ENCODE measurements at places on chromosomes 7 and 10.

DNA sequence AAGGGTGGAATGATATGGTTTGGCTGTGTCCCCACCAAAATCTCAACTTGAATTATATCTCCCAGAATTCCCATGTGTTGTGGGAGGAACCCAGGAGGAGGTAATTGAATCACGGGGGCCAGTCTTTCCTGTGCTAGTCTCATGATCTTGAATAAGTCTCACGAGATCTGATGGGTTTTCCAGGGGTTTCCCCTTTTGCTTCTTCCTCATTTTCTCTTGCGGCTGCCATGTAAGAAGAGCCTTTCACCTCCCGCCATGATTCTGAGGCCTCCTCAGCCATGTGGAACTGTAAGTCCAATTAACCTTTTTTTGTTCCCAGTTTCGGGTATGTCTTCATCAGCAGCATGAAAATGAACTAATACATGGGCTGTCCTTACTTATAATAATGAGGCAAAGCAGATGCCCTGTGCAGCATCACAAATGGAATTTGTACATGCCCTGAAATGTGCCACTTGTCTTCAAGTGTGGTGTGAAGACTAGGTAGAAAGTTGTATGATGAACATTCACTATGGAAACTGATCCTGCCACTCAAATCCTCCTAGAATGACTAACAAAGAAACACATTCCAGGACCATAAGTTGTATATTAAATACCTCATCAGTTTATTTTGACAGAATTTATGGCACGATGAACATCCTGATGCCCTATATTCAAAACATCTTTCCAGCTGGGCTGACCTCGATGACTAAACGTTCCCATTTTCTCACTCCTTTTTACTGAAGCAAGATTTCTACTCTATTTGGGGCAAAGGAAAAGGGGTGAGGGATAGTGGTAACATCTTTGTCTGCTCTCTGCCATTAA is 122.8 kb upstream of the CTTNBP2 start:
- no peak for DNase-seq

DNA sequence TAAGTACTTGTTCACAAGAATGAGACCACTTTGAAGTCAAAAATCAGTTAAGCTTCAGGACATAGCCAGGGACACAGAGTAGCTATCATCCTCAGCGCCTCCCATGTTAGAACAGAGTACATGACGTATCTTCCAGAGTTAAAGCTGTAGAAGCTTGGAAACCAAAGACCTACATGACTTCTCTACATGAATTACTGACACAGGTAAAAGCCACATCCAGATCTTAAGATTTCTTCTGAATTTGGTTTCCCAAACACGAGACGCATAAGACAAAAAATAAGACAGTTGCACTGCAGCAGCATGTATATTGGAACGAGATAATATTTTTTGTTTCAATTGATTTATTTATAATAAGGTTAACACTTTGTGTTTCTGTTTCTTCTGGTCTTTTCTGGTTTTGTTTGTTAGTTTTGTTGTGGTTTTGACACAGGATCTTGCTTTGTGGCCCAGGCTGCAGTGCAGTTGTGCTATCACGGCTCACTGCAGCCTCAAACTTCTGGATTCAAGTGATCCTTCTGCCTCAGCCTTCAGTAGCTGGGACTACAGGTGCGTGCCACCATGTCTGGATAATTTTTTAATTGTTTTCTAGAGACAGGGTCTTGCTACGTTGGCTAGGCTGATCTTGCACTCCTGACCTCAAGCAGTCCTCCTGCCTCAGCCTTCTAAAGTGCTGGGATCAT is 10.2 kb upstream of the EPC1 start:
- DNase-seq: no peak

DNA sequence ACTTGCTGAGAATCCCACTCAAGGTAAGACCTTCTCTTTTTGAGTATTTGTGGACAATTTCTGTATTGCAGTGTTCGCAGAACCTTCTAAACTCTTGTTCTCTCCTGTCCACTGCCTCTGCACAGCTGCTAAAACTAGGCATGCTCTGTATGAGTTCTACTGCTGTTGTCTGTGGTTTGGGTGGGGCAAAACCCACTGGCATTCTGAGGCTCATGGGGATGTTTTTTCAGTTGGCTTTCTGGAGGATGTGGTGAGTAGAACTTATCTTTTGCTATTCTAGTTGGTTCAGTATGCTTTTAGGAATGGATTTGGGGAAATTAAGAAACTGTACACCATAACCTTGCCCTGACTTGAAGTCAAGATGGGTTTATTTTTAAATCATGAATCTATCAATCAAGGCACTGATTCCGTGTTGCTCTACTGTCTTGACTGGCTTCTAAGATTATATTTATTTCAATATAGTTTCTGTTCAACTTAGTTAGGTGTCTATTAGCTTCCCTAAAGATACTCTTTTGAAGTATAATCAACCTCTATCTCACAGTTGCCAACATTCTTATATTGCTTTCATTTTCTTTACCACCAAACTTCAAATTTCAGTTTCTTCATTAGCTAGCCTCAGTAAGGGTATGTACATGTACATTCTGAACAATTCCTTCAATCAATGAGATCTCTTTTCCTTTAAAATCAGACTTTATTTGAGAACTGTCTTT is 25.0 kb upstream of the C1GALT1 start:
- DNase-seq: no peak

GRCh38 chr10:73796766-73797165 is 11.4 kb downstream of the ZSWIM8 start:
- no peak for DNase-seq

DNA sequence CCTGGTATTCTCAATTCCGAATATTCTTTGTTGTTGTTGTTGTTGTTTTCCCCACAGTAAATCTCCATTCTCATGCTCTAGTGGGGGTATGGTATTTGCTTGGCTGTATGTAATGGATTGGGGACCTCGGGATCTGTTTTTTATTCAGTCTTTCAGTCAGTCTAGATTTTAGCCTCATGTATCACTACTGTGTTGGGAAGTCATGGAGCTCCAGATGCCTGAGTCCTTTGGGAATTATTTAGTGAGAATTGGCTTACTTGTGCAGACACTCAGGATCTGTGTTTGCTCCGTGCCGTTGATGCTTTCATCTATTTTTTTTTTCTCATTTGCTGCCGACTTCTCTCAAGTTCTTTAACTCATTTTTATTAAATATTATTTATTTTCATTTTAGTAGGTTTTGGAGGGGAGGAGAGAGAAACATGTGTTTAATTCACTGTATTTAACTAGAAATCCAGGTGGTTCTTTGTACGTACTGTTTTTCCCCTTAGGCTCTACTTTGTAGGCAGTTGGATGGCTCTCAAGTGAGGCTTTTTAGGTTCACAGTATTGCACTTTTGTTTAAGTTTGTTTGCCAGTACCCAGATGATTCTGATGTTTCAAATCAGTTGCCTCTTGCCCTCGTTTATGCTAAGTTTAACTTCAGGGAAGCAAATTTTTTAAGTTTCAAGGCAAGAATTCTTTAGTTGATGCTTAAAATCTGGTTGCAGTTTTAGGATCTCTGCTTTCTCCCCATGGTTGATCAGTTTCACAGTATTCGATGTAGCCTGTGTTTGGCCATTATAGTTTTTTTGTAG is 36.9 kb downstream of the ZNRF2 start:
- no peak for DNase-seq

DNA sequence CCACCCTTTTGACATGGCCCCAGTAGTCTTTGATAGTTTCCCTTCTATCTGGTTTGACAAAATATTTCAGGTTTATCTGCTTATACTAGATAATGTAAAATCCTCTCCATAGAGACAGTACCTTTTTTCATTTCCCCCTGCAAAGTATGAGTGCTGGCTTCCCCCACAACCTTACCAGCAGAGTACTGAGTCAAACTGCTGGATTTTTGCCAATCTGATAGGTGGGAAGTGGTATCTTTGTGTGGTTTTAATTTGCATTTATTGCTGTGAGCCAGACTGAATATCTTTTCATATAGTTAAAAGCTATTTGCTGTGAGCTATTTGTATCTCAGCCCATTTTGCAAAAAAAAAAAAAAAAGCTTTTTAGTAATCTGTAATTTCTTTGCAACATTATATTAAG is 32.1 kb upstream of the HECTD2 start:
- no peak for DNase-seq

- DNase-seq: peak; percentile 46
Observed at GRCh38 chr10:125857185-125857760, 23.8 kb downstream of the DHX32 start.

DNA sequence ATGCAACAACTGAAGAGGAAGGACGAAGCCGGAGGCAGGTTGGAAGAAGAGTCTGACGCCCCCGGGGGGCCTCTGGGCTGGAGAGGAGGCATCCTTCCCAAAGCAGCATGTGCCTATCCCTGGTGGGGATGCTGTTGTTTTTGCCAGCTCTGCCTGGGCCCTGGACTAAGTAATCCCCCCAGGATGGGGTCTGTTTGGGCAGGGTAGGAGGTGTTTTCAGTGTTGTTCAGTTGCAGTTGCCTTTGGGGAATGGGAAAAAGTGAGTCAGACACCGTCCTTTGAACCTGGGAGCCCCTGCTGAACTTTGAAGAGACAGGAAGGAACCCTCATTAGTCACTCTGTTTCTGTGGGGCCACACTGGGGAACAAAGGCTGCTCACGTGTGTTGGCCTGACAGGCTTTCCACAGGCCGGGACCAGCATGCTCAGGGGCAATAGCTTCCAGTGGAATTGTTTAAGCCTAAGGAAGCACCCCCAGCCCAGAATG is 35.2 kb upstream of the GDF10 start:
- no peak for DNase-seq

- no peak for DNase-seq
Observed at GRCh38 chr7:141462958-141463357, 88.3 kb upstream of the AGK start.

DNA sequence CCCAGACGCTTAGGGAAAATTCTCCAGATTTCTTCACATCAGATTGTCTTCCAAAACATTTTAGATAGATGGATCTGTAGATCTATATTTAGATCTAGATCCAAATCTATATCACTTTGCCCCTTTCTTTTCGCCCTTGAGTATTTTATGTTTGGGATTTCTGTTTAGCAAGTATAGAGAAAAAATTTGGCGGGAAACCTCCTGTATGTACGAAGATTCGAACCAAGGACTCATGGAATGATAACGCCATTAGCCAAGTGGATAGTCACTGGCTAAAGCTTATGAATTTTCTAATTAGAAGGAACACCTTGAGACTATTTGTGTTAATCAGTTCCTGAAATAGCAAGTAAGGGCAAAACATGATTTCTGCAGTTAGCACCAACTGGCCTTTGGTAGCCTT is 1.2 kb downstream of the THNSL1 start:
- no peak for DNase-seq

GRCh38 chr7:112512451-112513210 is 31.8 kb downstream of the LSMEM1 start:
- no peak for DNase-seq

GRCh38 chr7:158373476-158374133 is 214.0 kb downstream of the PTPRN2 start:
- no peak for DNase-seq

- DNase-seq: no peak
Observed at GRCh38 chr10:72087392-72087968, 871 bp downstream of the SPOCK2 start.

DNA sequence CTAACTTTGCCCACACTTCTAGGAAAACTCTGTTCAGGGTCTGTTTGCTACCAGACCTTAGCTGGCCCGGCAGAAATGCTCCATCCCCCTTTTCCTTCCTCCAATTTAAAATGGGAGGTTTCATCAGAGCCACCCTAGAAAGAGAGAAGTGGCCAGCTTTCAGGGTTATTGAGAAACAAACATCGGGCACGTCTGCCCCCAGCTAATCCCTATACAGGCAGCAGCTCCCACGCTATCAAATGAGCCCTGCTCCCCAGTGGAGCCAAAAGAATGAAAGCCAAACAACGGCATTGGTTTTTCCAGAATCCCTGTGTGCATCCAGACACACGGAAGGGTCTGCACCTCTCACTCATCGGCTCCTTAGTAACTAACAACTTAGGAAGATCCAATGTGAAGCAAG is 132.5 kb downstream of the GRID1 start:
- no peak for DNase-seq

- DNase-seq: no peak
Observed at GRCh38 chr10:126597211-126597610, 73.3 kb downstream of the C10orf90 start.

GRCh38 chr10:113565364-113565763 is 12.5 kb downstream of the HABP2 start:
- no peak for DNase-seq

DNA sequence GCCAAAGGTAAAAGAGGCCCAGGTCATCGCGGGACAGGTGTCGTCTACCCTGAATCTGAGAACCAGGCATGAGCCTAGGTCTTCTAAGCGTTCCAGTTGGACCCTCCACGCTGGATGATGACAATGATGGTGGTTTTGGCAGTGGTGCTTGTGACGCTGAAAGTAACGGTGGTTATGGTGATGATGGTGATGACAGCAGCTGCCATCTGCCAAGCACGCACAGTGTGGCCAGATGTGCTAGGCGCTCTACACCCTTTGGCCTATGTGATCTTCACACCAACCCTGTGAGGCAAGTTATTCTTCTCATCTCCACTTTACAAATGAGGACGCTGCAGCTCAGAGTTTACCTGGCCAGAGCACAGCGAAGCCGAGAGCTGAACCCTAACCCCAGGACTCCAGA is 93.9 kb downstream of the FAM53B start:
- no peak for DNase-seq

GRCh38 chr7:77464589-77464988 is 48.4 kb upstream of the GSAP start:
- no peak for DNase-seq

DNA sequence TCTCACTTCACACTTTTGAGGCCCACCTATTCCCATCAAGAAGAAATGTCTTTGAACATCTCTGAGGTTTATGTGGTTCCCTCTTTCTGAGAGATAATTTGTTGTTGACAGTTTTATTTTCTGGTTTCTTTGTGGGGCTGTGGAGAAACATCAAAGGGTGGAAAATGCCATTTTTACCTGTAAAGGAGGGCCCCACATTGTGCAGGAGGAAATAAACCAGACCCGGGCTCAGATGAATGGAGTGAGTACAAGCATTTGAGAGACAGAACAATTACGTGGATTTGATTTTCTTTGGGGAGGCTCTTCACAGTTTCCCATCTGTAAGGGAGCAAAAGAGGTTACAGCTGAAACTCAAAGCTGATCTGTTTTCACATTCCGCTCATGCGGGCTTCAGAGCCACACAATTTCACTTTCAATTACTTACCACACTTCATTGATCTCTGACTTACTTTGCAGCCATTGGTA is 29.8 kb downstream of the ITPRIP start:
- DNase-seq: no peak

GRCh38 chr10:110851020-110851612 is 20.6 kb upstream of the PDCD4 start:
- DNase-seq: no peak

- DNase-seq: no peak
Observed at GRCh38 chr7:81871606-81872265, 101.9 kb upstream of the HGF start.

DNA sequence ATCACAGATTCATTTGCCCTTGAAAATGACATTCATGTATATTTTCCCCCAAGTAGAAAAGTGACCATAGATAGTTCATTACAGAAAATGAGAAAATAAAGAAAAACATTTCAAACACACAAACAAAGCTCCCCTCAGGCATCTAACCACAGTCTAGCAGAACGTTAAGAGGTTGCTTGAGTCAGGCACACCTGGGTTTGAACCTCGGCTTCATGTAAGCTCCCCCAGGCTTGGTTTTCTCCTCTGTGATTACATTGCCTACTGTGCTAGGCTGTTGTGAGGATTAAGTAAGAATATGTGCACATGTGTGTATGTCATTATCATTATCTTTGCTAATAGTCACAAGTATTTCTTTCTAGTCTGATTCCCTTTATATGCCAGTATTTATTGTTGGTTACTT is 9.1 kb downstream of the DNTT start:
- DNase-seq: no peak
